ENCODE measurements at places on chromosomes 1 and 21.

GRCh38 chr1:230090194-230090711, 23.2 kb downstream of the GALNT2 start:
- DNase-seq: no peak

DNA sequence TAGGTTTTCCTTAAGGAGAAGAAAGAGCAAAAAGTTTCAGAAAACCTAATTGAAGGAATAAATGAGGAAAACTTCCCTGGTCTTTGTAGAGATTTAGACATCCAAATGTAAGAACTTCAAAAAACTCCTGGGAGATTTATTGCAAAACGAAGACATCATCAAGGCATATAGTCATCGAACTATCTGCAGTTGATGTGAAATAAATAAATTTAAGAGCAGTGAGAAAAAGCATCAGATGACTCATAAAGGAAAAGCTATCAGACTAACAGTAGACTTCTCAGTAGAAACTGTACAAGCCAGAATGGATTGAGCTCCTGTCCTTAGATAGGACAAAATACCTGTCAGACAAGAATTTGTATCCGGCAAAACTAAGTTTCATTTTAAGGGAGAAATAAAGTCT, 569.4 kb upstream of the ADAMTS5 start:
- no peak for DNase-seq

- DNase-seq: no peak
These were observed 66.4 kb downstream of the LUZP1 start for GRCh38 chr1:23102289-23102688.

GRCh38 chr1:29453502-29454240, 217.3 kb downstream of the PTPRU start:
- DNase-seq: peak; percentile 90

Measured in SHP77 (cell line).